ENCODE measurements at places on chromosomes 5 and 9.

DNA sequence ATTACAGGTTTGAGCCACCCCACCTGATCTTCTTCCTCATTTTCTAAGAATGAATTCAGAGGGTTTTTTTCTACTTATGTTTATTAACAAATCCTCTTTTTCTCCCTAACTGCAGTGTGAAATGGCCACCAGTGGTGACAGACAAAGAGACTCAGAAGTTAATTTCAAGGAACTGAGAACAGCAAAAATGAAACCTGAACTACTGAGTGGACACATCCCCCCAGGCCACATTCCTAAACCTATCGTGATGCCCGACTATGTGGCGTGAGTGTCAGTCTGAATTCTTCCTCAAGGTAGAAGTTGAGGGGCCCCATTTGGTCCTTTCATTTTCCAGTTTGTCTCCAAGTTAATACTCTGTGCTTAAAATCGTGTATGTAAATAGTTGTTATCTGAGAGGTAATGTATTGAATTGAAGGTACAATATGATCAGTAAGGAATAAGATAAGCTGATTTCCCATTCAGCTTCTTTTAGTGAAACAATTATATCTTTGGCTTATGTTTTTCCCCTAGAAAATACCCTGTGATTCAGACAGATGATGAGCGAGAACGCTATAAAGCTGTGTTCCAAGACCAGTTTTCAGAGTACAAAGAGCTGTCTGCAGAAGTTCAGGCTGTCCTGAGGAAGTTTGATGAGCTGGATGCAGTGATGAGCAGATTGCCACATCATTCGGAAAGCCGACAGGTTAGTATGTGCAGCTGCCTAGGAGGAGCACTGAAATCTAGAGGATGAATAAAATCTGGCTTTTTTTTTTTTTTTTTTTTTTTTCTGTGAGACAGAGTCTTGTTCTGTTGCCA lies 17.7 kb downstream of the MARVELD2 start:
- no peak for DNase-seq

DNA sequence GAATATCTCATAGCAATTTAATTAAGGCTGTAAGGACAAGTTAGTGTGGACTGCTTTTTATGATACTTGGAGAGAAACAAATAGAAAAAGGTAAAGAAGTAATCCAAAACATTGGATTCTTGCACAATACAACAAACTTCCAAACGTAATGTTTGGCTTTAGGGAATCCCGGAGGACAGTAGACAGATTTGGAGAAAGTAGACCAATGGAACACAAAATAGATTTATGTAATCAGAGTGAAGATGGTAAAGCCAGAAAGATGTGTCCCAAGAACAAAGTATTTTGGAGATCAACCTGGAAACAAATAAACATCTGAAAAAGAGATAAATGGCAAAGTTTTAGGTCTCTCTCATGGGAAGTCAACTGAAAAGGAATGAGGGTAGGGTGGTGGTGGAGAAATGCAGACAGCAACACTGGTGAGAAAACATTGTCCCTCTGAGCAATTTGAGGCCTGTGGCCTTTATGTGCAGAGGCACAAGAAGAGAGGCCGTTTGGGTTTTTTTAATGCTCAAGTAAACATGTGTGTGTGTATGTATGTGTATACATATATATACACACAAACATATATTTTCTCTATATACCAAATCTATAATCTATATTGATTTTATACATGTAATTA lies 620.6 kb downstream of the PDE4D start:
- DNase-seq = no peak

DNA sequence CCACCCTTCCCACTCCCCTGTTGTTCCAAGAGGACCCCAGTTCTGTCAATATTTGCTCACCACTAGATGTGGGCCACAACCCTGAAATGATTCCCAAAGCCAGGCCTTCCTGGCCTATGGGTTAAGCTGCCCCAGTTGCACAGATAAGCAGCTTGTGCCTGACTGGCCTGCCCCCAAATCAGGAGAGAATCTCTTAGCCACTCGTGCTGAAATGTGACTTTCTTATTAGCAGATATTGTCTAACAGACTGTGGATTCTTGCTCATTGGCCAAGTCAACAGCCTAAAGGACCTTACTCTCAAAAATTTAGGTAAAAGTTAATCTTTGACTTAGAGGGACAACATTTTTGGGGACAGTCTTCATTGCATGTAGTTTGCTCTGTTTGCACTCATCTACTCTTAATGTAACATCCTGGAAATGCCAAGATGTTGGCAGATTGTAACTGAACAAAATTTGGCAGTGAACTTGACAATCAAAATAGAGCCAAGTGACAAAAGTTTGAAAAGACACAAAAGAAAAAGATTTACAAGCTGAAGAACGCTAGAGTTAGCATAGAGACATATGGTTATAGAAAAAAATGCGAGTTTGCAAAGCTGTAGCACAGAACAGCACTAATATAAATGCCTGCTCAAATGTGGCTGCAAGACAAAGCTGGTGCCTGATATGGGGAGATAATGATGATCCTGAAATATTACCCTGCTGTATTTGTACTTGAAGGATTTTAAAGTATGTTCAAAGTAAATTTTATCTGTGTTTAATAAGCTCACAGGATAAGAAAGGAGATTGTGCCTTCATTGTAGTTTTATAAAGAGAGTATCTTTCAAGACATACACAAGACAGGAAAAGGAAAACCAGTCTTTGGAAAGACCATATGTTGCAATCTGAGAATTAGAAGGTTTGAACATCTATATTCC lies 29.0 kb upstream of the FSD1L start:
- no peak for DNase-seq

DNA sequence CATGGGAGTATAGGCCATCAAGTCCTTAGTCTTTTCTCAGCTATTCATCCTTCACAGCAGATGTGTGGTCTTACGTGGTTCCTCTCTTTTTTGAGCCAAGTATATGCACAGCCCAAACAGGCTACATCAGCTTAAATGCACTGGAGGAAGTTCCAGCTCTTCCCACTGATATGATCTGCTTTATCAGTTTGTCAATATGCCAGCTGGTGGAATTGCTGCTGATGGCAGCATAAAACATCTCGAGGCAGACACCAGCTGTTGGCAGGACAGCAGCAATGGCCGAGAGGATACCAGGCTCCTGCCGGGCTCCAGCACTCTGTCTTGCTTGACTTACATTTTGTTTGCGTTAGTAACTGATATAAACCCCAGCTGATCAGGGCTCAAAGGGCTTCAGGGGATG lies 143.4 kb downstream of the TENT4A start:
- no peak for DNase-seq

GRCh38 chr9:137721899-137722298 lies 103.1 kb downstream of the EHMT1 start:
- DNase-seq = no peak

DNA sequence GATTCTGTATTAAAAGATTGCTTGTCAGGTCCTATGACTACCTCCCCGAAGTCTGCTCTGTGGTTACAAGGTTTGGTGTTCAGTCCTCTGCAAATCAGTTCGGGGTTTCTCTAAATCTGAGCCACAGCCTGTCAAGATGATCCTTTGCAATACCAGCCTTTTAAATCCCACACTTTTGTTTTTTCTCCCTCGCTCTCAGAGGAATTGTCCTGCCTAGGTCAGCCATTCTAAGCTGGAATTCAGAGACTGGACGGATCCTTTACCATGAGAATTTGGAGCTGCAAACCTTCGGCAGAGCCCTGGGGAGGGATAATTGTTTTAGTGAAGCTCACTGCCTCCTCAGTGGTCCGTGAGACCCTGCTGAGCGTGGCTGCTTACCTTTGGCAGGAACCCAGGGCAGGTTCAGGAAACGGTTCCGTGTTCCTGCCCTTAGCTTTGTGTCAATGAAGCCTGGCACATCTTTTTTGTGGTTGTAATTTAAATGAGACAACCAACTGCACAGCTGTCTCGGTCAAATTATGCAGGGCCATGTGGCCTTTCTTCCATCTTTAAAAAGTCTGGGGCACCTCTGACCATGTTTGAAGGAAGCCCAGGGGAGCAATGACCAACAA lies 47.2 kb downstream of the EBF1 start:
- no peak for DNase-seq

DNA sequence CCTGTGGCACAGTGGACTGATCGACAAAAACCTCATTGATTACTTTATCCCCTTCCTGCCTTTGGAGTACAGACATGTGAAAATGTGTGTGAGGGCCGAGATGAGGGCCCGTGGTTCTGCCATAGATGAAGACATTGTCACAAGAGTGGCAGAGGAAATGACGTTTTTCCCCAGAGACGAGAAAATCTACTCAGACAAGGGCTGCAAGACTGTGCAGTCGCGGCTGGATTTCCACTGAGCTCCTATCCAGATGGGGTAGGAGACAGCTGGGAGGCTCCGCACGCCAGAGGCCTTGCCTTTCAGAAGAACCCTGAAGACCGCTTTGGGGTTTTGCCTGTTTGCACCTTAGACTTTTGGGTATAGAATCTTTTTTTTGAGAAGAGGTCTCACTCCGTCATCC lies 6.4 kb downstream of the TOR1B start:
- DNase-seq = no peak

DNA sequence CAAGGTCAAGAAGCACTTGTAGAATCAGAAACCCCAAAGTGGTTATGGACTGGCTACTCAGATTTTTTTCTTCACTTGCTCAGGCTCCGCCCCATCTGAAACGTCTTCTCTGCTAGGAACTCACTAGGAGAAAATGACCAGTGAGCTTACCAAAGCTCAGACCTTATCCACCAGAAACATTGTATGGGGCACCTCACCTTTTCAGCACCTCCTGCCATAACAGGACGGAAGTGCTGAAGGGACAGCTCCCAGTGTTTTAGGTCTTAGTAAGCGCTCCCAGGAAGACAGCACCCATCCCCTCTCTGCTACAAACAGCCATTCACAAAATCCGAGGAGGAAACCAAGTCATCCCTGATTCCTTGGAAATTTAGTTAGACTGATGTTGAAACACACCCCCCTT lies 1.2 kb upstream of the GABRA1 start:
- DNase-seq = no peak

GRCh38 chr9:89916001-89916597 lies 311.3 kb downstream of the GADD45G start:
- no peak for DNase-seq

GRCh38 chr5:35374584-35374983 lies 144.3 kb upstream of the PRLR start:
- no peak for DNase-seq

GRCh38 chr9:75798505-75798904 lies 92.0 kb upstream of the PCSK5 start:
- DNase-seq = no peak

GRCh38 chr9:109722007-109722406 lies 58.0 kb upstream of the PALM2AKAP2 start:
- DNase-seq = no peak

DNA sequence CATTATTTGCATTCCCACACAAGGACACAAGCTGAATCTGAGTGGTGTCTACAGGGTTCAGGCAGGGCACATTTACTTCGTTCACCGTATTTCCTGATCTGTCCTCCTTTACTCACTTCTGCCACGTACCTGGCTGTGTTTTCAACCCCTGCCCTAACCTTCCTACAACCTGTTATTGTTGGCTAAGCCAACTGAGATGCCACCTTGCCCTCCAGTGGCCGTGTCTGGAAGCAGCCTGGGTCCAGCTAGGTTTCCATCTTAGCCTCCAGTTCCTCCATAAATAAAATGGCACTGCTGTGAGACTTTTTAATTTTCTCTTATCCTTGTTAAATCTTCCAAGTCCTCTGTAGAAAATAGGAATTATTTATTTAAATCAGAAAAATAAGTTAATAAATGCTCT lies 64.8 kb downstream of the ATP10B start:
- no peak for DNase-seq

- DNase-seq = no peak
Observed at GRCh38 chr5:6084376-6084775, 294.0 kb downstream of the MED10 start.

DNA sequence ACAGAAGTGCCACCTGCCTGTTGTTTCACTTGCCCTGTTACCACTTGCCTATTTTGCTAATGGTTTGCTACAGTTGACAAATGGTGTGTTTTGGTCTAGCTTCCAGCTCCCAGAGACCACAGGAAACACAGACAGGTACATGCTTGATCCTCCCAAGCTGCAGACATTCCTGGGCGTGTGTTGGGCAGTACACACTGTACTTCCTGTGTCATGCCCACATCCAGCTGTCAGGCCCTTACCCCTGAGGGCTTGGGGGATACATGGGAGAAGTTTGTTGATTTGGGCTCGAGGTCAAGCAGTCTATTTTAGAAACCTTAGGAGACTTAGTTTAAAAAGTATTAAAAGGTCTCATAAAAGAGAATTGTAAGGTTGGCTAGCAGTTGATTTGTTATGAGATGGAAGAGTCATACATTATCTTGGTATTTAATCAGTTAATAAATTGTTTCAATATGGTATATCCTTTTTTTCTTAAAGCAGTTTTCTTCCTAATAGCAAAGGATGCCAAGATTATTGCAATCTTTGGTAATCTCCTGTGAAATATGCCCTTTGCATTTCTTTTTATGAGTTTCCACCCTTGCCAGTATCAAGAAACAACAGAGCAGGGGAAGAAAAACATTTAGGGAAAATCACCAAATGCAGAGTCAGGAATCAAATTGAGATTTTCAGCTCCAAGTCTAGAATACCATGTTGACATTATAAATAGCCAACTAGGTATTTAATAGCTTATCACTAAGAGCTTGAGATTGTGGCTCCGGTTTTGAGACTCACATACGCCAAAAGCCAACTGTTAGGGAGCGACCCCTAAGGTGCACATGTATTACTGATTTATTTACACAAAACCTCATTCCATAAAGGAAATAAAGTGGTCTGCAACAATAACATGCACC lies 52.3 kb upstream of the CD180 start:
- peak; percentile 70 for DNase-seq

DNA sequence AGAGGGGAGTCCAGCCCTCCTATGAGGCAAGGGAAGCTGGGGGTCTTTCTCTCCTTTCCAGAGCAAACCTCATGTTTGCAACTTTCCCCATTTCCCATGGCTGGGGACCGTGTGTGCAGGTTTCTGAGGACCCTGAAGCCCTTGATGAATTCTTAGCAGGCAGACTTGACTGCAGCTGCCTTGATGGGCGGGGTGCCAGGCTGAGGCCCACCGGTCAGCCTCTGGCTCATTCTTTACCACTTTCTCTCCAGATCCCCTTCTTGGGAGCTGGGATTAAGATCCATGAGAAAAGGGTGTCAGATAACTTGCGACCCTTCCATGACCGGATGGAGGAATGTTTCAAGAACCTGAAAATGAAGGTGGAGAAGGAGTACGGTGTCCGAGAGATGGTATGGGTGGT lies 30.0 kb upstream of the FOXI1 start:
- no peak for DNase-seq

DNA sequence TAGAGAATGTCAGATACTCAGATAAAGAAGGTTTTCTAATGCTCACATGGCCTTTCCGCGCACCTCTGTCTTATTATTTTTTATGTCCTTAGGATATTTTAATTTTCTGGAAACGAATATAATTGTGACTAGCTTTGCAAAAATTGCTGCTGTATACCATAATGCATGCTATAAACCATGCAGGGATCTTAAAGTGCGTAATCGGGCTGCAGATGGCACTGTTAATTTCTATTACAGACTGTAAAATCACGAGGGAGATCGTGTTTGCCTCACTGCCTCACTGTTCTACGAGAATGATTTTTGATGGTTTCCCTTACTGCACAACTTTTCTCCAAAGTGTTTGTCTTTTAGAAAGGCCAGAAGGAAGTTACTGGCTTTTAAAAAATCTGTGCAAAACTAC lies 356.1 kb downstream of the TUSC1 start:
- DNase-seq = no peak

- DNase-seq = no peak
Observed at GRCh38 chr9:109935406-109936087, 155.5 kb downstream of the PALM2AKAP2 start.

All from fibroblast of the conjunctiva (primary cell).